ENCODE measurements at places on chromosomes 5 and 9.

DNA sequence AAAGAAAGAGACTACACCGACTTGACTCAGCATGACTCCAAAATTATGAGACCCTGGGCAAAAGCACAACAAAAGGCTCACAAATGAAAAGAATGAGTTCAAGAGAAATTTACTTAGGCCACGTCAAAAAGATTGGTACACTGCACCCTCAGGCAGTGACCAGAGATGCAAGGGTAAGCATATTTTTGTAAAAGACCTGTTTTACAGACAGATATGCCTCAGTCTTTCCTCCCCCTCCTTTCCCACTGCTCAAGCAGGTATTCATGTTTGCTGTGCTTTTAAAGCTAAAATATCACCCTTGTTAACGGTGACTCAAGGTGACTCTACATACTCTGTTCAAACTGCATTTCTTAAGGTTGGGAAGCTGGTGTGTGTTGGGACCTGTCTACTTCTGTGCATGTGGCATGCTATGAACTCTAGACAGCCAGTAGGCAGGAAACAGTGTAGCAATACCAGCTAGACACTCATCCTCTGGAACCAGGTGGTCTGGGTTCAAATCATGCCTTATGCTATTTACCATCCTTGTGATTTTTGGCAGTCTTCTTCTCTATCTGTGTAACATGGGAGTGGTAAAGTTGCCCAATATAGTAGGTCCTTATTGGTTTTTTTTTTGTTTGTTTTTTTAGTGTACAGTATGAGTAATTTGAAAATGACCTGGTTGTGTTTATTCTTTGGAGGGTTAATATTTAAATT, 98.7 kb downstream of the TLE4 start:
- no peak for DNase-seq

DNA sequence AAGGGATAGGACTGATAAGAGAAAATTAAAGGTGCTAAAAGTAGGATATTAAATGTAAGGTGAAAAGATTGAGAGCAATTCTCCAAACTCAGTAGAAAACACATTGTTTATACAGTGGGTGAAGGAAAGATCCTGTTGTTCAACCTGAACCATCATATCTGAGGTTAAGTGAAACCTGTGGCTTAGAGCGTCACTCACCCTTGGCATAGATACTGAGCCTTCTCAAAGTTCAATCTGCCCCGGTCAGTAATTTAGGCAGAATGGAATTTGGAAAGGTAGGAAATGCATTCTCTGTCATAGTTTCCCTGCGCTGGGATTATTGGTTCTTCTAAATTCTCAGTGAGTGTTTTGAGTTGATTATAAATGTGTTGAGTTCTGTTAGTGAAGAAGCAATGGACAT, 456.2 kb upstream of the NMUR2 start:
- no peak for DNase-seq

DNA sequence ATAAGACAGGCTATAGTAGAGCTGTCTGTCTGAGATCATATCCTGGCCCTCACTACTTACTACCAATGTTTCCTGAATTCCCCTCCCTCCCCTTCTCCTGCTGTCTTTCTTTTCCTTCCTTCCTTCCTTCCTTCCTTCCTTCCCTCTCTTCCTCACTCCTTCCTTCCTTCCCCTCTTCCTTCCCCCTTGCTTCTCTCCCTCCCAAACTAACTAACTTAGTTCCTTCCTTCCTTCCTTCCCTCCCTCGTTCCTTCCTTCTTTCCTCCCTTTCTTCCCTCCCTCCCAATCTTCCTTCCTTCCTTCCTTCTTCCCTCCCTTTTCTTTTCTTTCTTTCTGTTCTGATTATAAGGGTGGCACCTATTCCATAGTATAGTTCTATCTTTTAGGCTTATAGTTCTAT, 150.0 kb upstream of the GDNF start:
- DNase-seq = no peak

- DNase-seq = no peak
Observed at GRCh38 chr5:14777932-14778791, 93.4 kb downstream of the ANKH start.

DNA sequence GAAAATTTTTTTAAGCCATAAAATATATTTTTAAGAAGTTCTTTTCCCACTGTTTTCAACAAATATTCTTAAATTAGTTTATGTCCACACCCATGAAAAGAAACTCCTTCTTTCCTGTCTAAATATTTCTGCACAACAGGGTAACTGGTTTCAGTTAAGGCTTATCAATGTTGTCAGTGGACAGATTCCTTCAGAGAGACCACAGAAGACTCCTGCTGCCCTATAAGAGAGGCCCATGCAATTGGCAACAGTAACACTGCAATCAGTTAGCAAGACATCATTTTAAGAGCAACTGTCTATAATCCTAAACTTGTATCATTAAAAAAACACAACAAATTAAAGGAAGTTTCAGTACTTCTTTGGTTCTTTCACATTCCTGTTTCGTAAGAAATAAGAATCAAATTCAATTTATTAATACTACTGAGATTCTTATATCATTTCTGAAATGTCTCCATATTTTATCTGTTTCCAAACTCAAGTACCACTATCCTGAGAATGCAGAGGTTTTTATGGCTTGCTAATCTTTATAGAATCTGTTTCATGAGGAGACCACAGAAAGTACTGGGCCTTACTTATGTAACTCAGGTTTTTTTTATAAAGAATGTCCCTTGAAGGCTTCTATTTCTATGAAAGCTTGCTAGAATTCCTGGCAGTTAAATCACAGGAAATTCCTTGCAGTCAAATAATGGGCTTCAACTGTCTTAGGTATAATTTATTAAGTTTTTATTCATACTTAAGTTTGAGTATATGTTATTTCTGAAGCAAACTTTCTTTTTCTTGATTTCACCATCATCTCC, 240.2 kb downstream of the RFX3 start:
- no peak for DNase-seq

DNA sequence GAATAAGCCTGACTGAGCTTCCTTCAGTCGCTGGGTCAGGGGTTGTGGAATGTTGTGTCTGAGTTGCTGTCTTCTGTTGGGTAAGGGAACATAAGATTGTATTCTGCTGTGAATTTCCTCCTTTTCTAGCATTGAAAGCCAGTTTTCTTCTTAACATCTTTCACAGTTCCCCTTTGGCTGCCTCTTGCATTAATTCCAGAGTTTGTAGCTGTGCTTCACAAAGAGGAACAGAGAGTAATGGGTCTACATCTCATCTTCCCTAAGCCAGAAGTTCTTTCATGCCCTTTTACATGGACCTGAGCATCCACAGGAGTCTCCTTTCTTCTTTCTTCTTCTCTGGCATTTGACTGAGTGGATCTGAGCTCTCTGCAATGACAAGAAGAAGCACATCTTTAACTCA, 686.8 kb downstream of the KCTD16 start:
- DNase-seq = no peak

DNA sequence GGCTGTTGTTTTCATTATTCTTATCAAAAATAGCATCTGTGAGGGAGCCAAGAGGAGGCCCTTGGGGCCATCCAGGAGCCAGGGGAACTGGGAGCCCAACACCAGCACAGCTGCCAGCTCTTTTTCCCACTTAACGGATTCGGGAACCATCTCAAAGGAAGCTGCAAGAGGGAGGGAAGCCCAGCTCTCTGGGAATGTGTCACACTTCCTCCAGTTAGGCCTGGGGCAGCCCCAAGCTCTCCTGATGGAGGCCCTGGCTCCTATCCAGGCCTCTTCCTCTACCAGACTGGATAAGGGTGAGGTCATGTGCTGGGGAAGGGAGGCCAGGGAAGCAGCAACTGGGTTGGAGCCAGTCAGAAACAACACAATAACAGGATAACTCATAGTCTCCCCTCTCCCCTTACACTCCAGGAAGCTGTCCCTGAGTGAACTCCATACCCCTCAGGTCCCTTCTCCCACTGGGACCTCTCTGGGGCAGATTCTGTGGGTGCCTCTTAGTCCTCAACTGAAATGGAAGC, 12.7 kb downstream of the CSF2 start:
- no peak for DNase-seq

- no peak for DNase-seq
Observed at GRCh38 chr9:106921341-106921899, 58.5 kb downstream of the ZNF462 start.

DNA sequence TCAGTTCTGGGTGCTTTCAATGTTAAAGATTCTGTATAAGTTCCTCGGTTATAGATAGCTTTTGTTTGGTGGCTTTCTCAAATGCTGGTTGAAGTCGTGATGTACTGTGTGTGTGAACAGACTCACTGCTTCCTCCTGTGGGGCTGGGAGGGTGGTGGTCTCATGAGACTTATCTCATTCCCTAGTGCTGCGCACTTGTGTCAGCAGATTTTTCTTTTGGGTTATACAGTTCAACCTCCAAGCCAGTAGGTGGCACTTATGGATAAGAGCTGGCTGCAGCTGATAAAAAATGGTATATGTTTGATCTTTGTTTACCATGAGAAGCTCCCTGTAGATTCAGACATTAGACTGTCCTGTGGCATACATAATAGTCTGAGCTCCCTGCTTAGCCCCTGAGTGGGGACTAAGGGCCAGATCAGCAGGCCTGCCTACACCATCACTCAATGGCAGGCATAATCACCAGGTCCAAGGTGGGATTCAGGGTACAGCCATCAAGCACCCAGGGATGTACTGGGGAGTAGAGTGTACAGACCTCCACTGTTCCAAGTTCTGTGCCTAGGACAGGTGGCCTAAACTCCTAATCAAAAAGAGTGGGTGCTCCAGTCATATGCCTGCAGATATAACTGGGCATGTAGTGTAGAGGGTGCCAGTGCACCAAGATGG, 174.2 kb downstream of the OXCT1 start:
- DNase-seq = no peak

GRCh38 chr5:45774528-45774927, 78.3 kb upstream of the HCN1 start:
- DNase-seq = no peak

GRCh38 chr5:67815455-67816391, 399.8 kb upstream of the PIK3R1 start:
- DNase-seq = no peak

DNA sequence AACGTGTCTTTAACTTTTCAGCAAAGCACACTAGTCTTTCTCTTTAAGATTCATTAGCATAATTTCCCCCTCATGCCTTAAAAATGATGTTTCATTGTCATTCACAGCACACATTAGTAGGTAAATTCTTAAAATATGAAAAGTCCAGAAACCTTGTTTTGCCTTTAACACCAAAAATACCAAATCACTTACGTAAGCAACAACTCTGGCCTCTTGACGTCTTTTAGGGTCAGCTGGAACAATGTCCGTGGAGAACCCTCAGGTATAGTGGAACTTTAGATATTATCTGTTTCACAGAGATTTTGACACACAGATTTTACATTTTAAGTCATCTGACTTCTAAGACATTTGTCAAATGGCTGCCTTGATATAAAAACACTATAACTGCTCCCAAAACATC, 30.9 kb downstream of the LNPEP start:
- no peak for DNase-seq

DNA sequence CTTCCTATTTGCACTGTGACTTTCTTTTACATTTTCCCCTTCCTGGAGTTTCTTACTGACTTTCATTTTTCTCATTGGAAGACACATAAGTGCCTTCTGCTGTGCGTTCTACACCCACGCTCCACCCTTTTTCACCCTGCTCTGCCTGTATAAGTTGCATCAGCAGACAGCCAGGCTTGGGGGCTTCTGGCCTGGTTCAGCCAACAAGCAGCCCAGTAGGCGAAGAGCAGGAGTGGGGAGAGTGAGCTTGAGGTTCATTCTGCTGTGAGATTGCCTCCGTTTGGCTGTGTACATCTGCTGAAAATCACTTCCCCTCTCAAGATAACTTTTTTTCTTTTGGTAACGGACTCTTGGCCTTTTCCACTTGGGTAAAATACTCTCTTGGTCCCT, 38.4 kb downstream of the RASGRF2 start:
- DNase-seq = no peak

GRCh38 chr5:82605441-82605973, 327.4 kb upstream of the RPS23 start:
- no peak for DNase-seq

All from cortex of kidney (tissue), 1 donor.